Activated T-cell treated with anti-CD3 and anti-CD28 coated beads, Interleukin-2, amount 50 U/mL, for 1 hour (primary cell): ENCODE measurements at places on chromosomes 1 and 21.
A peak's percentile ranks its signal among the peaks of the same experiment; 100 is the strongest.

- no peak for DNase-seq
Observed at GRCh38 chr1:18881642-18882431, 20.5 kb downstream of the ALDH4A1 start.

- no peak for DNase-seq
Observed at GRCh38 chr1:247335882-247336281, 4.2 kb upstream of the ZNF496 start.

GRCh38 chr1:70760154-70760553 lies 287.5 kb downstream of the PTGER3 start:
- no peak for DNase-seq

GRCh38 chr1:203090421-203091198 lies 4.8 kb upstream of the MYOG start:
- no peak for DNase-seq

GRCh38 chr1:45011837-45012638 lies at the start of gene UROD:
UROD (plus strand) TSS chr1:45012254; CDS start chr1:45012266, 12 bp downstream.
- DNase-seq: peak; percentile 86

DNA sequence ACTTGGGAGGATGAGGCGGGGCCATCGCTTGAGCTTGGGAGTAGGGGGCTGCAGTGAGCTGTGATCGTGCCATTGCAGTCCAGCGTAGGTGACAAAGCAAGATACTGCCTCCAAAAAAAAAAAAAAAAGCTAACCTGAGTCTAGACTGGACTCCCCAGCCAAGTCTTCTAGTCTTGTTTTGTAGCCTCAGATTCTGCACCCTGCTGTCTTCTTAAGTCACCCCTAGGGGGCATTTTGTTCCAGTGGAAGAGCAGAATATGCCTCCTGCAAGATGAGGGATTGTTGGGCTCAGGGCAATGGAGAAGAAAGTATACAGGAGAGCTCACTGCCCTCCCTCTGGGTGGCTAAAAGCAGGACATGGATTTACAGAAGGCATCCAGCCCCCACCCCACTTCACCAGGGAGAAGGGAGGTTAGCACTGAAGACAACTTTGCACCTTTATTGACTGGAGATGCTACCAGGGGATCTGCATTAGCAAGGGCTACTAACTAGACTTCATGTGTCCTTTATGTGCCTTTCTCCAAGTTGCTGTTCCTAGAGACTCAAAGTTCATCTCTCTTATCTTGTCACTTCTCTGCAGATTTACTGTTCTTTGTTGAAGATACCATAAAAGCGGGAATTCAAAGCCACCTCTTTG lies 15.3 kb upstream of the RNF187 start:
- DNase-seq: no peak
